ENCODE measurements at places on chromosomes 1 and 21.
A peak's percentile ranks its signal among the peaks of the same experiment; 100 is the strongest.

DNA sequence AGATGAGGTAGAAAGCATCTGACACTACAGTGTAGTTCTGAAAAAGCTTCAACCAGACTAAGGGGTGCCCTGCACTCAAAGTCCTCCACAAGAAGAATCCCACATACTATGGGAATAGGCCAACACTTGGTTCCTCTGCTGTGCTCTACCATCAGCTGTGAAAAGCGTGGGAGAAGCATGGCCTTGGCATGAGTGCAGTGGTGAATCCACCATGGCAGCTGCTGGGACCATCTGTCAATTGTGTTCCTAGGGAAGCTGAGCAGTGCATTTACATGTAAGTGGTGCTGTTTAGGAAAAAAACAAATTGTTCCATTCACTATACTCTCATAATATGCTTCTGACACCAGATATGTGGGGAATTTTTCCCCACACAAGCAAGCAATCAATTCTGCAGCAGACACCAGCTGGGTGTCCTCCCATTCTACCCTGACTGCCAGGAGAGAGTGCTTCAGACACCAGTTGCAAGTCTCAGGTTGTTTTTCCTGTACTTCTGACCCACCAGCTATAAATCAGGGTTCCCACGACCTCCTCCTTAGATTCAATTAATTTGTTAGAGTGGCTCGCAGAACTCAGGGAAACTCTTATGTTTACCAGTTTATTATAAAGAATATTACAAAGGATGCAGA is 230.8 kb upstream of the CHRM3 start:
- no peak for DNase-seq

- DNase-seq = no peak
Observed at GRCh38 chr1:201731142-201731541, 97.8 kb upstream of the IPO9 start.

GRCh38 chr1:225848030-225848955 is 33.9 kb downstream of the TMEM63A start:
- DNase-seq = no peak

DNA sequence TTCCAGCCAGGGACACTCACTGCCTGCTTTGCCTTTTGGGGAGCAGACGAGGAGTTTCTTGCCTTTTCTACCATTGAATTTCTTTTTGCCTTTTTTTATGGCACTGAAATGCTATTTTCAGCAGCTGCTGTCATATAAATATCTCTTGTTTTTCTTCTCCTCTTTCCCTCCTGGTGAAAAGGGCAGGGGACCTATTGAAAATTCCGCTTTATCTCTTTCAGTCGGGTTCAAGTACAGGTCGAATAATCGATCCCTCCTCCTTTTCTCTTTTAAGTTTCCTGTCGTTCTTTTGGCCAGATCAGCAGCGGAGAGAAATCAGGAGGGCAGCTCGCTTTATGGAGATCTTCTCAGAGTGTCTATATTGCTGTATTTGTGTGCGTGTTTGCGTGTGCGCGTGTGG is 67.4 kb upstream of the CASZ1 start:
- no peak for DNase-seq

DNA sequence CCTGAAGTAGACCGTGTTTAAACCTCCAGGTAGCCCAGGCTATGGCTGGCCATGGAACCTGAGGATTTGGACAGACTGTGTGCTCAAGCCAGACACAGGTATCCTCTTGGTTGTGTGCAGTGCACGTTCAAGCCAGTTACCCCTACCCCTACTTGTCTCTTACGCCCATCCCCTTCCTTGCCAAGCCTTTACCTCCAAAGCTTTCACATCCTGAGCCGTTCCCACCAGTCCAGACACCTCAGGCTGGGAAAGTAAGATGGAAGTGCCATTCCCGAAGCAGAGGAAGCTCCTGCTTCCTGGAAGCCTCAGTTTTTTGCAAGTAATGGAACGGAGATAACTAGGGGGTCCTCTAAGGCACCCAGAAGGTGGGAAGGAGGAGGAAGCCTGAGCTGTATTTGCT is 41.5 kb upstream of the HMGB4 start:
- DNase-seq = no peak

- no peak for DNase-seq
Observed at GRCh38 chr21:16040601-16041000, 310.8 kb downstream of the USP25 start.

- no peak for DNase-seq
Observed at GRCh38 chr1:4973341-4973740, 318.9 kb downstream of the AJAP1 start.

DNA sequence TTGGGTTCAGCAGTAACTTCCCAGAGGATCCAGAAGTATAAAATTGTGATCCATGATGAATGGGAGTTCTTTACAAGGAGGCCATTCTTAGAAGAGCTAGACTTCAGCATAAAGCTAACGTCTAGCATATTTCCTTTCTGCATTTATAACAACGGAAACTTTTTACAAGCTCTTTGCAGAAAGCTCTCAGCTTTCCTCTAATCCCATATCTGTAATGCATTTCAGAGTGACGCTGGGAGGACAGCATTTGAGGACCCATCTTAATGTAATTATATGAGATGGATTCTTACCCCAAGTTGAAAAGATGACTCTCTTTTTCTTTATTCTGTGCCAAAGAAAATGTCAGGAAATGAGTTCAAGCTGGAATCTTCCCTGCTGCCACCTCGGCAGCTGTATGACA is 132.0 kb upstream of the CACHD1 start:
- DNase-seq = no peak

GRCh38 chr1:214438530-214438929 is 112.9 kb downstream of the PTPN14 start:
- no peak for DNase-seq

DNA sequence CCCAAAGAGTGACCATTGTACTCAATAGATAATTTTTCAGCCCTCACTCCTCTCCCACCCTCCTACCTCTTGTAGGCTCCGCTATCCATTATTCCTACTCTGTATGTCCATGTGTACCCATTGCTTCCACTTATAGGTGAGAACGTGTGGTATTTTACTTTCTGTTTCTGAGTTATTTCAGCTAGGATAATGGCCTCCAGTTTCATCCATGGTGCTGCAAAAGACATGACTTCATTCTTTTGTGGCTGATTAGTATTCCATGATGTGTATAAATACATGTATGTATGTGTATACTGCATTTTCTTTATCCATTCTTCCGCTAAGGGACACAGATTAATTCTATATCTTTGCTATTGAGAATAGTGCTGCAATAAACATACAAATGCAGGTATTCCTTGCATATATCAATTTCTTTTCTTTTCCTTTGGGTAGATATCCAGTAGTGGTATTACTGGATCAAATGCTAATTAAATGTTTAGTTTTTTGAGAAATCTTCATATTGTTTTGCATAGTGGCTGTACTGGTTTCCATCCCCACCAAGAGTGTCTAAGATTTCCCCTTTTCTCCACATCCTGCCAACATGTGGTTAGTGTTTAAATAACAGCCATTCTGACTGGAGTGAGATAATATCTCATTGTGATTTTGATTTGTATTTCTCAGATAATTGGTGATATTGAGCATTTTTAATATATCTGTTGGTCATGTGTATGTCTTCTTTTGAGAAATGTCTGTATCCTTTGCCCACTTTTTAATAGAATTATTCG is 4.9 kb downstream of the LY9 start:
- DNase-seq = no peak

DNA sequence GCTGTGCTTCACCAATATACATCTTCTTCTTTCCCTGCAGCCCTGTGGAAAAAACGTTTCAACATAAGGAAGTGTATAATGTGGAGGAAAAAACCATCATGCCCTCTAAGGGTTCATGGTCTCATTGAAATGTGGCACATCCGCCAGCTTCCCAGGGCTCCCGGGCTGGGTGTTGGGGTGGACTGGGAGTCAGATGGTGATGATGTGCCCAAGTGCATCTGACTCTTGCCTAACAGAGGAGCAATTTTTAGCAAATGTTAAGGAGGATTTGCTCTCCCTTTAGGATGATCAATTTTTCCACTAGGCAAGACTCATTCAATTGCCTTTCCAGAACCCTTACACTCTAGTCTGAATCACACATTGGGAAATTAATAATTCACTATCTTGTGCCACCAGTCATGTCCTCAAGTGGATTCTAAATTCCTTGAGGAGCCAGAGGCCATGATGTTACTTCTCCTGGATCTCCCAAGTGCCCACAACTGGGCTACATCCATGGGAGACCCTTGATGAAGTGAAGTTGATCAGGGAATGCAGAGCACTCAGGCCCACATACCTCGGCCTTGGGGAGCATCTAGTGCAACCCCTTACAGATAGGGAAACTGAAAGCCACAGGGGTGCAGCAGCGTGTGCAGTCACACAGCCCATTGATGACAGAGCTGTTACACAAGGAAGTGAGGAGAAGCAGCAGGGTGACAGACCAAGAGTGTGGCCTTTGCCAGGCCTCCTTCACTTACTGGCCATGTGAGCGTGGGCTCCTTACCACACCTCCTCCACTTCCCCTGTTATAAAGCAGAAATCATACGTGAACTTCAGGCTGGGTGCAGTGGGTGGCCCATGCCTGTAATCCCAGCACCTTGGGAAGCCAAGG is 100.0 kb upstream of the SLC44A3 start:
- no peak for DNase-seq

- DNase-seq = no peak
Observed at GRCh38 chr1:12279003-12279402, 49.2 kb downstream of the VPS13D start.

DNA sequence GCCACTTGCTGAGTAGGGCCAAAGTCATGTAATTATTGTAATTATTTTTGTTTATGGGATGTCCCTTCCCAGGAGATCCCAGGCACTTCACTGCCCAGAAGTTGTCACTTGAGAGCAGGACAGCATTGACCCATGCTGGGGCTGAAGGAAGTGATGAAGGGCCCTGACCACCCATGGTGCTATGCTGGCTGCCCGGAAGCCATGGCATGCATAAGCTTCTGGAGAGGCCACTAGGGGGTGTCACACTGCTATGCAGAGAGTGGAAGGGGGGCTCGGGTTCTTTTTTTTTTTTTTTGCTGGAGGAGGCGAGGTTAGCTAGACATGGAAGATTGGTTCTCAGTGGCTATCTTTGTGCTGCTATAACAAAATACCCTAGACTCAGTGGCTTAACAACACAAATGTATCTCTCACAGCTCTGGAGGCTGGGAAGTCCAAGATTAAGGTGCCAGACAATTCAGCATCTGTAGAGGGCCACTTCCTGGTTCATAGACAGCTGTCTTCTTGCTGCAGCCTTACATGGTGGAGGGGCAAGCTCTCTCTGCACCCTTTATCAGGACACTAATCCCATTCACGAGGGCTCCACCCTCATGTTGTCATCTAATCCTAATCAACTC is 84.9 kb downstream of the CNIH3 start:
- DNase-seq = no peak

DNA sequence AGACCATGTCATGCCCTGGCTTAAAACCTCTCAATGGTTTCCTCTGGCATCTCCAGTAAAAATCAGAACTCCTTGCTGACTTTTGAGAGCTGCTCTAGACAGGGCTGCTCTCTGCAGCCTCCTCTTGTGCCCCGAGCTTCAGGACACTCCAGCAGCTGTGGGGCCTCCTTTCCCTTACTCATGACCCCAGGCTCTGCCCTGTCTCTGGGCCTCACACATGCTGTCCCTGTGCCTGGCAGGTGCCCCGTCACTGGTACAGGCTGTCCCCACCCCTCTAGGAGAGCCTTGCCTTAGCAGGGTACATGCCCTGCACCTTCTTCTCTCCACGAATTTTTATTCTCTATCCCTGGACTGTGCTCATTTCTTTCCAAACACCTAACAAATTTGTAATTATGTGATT is 43.2 kb downstream of the HIVEP3 start:
- DNase-seq = no peak

- DNase-seq = no peak
Observed at GRCh38 chr1:243672539-243673074, 177.4 kb downstream of the AKT3 start.

GRCh38 chr1:52454779-52455178 is 50.4 kb downstream of the PRPF38A start:
- no peak for DNase-seq

DNA sequence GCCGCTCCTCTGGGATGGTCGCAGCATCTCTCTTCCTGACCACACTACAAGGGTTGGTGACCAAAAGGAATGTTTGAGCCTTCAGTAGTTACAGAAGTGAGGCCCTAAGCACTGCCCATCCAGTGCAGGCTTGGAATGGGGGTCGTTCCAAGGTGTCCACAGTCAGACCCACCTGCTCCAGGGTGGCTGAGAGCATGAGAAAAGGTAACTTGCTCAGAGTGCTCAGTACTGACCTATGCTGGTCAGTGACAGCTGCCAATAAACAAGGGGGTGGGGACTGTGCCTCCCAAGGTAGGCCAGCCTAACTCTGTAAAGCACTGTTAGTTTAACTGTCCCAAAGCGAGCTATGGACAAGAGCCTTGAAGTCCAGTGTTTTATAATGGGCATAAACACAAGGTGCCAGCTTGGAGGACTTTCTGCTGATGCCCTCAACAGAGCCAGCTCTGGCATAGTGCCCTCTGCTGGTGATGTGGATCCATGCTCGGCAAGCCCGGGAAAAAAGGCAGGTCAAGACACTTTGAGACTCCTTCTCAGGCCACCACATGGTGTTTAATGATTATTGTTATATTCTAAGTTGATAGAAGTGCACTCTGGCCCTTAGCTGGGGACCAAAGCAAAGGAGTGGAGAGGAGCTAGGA is 78.1 kb upstream of the DNAH14 start:
- DNase-seq = peak; percentile 40

DNA sequence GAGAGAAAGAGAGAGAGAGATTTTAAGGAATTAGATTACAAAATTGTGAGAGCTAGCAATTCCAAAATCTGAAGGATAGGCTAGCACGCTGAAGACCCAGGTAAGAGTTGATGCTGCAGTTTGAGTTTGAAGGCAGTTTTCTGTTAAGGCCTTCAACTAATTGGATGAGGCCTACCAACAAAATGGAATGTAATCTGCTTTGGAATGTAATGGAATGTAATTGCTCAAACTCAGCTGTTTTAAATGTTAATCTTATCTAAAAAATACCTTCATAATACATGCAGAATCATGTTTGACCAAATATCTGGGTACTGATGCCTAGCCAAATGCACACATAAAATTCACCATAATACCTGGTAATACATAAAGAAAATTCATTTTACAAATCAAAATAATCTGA is 976.1 kb downstream of the LTN1 start:
- no peak for DNase-seq
